Neural progenitor cell (in vitro differentiated cells): ENCODE measurements at places on chromosomes 2 and 18.

DNA sequence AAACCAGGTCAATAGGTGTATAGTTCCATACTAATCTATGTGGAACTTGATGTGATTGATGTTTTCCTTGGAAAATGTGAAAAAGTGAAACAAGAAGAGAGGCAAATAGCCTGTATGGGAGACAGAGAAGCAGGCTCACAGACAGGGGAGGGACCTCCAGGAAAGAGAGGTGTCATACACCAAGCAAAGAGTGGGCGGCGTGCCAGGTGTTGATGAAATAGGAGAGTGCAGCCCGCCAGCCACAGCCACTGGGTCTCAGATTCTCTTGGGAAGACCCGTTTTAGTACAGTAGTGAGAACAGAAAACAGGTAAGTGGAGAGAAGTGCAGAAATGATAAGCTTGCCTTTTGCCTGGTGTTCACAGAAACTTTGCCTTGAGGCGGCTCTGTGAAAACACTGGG, 301.9 kb downstream of the ZNF407 start:
- no peak for DNase-seq

DNA sequence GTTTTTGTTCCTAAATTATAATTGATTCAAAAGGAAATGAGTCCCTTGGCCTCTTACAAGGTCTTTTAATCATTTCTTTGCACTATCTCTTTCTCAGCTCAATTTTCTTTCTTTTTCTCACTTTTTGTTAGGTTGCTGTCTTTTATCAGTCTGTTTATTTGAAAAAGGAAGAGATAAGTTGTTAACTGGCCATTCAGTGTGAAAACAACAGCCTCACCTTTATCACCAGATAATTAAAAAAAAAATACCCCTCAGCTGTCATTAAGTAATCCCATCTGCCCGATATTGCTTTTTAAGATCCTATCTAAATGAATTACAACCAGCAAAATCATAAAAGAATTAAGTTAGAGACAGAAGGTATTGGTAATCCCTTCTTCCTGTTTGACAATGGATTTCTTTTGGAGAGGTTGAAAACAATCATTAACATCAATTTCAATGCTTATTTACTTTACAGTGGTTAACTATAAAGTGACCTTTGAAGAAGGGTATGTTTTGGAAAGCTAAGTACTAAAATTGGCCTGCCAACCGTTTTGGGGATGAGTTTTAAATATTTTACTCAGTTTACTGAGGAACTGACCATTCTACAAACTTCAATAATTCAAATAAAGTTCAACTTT, 104.9 kb downstream of the TGIF1 start:
- no peak for DNase-seq

GRCh38 chr2:113105047-113105785, 22.2 kb upstream of the IL1RN start:
- DNase-seq = no peak

GRCh38 chr18:67583621-67584020, 67.1 kb upstream of the DSEL start:
- DNase-seq = no peak

DNA sequence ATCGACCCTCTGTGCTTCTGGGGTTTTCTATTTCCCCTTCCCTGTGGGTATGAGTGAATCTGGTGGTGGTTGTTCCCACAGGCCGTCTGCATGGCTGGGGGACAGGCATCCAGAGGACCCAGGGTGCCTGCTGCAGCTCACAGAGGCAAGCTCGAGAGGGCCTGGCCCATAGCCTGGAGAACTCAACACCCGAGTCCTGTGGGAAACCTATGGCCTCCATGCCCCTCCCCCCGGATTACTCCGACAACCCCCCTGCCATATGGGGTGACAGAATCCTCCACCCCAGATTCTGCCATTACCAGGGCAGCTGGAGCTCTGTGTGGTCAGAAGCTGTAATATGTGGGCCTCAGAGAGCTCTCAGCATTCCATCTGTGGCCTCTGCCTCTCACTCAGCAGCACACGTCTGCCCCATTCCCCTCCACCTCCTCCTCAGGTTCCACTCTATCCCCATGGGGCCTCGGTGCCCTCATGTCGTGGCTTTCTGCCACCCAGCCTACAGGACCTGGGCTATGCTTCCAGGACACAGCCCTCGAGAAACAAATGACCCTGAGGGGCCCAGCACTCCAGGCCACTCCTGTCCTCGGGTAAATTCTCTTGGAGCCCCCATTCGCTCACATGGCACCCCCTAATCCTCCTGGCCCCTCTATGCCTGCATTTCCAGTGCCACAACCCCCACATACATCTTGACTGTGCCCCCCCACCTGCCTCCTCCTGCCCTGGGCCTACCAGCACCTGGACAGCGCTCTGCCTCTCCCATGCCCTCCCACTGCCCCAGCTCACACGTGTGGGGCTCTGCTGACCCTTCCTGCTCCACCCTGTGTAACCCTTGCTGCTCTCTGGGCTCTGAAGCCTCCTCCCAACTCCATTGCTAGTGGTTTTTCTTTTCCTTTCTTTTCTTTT, 3.6 kb downstream of the MZT2A start:
- no peak for DNase-seq

- DNase-seq = no peak
Measured at GRCh38 chr2:218295029-218295428, 2.7 kb upstream of the TMBIM1 start.

- no peak for DNase-seq
Measured at GRCh38 chr18:15198116-15198389, 450.1 kb downstream of the ANKRD30B start.

- no peak for DNase-seq
Measured at GRCh38 chr2:230805353-230806017, 59.3 kb upstream of the ITM2C start.

DNA sequence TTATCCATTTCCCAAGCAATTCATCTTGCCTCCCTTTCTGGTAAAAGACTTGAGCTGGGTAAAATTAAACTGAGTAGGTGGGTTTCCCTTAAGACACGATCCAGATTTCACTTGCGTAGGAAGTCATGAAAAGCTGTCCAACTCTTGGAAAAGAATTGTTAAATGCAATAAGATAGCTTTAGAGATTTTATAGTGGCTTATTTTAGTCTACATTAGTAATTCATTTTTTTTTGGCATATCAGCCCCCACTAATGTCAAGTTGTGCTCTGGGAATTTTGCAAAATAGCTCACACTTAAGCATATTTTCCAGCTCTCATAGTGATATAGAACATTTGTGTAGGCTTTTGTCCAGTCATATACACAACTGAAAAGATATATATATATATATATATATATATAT, 344.7 kb upstream of the FIGN start:
- no peak for DNase-seq

GRCh38 chr2:96918754-96919550, 49.1 kb upstream of the SEMA4C start:
- no peak for DNase-seq

GRCh38 chr2:152618193-152618564, 99.1 kb downstream of the PRPF40A start:
- DNase-seq = no peak

DNA sequence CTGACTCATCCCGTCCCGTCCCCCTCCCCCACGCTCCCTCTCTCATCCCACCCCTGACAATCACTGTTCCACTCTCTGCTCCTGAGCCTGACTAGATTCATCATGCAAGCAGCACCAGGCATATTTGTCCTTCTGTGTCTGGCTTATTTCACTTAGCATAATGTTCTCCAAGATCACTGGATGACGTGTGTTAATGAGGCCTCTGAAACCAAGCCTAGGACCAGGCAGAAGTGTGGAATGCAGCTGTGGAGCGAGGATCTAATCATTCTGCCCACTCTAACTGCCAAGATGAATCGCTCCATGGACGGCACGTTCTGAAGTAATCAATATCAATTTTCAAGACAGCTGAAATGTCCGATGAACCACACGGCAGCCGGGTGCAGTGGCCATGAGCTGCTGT, 122.4 kb upstream of the ZNF236 start:
- DNase-seq = no peak

GRCh38 chr2:222447131-222447530, 22.8 kb downstream of the SGPP2 start:
- DNase-seq = no peak

DNA sequence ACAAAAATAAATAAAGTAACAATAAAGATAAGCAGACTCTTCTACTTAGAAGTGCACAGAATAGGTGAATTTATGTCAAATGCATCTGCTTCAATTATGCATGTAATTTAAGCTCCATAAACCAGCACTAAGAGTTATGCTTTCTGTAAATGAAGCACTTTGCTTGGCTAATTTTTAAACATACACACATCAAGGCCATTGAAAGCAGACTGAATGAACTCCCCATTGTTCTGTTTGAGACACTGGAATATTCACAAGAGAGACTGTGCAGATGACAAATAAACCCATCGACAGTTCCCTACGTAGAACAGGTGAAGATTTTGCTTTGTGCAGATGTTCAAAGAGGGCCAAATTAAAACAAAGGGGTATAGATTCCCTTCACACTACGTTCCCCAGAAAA, 133.4 kb downstream of the PID1 start:
- no peak for DNase-seq

- no peak for DNase-seq
Measured at GRCh38 chr18:36461551-36461987, 164.1 kb downstream of the FHOD3 start.

GRCh38 chr2:219897456-219897855, 270.0 kb downstream of the SLC4A3 start:
- DNase-seq = no peak

- no peak for DNase-seq
Measured at GRCh38 chr2:166942377-166942776, 54.1 kb downstream of the XIRP2 start.

DNA sequence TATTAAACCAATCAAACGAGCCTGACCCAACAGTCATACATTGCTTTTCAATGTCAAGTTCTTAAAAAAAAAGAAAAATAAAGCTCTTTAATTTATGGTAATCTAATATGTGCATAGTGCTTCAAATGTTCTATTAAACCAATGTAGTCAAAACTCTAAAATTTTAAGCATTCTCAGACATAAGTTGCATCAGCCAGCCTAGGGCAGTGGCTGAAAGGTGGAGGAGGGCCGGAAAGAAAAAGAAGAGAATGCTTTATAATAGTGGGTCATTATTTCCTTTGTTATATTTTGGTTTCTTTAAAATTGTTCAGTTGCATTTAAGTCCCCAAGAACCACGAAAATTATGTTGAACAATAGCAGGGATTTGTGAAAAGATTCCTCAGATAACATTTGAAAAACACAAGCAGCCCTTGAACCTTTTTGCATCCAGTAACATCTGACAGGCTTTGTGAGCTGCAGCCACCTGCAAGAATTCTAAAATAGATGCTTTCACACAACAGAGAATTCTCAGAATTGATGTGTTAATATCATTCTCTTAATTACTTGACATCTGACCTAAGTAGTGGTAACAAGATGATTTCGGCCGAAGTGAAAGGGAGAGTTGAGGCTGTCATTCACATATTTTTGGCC, 252.1 kb downstream of the CDCA7 start:
- DNase-seq = no peak

DNA sequence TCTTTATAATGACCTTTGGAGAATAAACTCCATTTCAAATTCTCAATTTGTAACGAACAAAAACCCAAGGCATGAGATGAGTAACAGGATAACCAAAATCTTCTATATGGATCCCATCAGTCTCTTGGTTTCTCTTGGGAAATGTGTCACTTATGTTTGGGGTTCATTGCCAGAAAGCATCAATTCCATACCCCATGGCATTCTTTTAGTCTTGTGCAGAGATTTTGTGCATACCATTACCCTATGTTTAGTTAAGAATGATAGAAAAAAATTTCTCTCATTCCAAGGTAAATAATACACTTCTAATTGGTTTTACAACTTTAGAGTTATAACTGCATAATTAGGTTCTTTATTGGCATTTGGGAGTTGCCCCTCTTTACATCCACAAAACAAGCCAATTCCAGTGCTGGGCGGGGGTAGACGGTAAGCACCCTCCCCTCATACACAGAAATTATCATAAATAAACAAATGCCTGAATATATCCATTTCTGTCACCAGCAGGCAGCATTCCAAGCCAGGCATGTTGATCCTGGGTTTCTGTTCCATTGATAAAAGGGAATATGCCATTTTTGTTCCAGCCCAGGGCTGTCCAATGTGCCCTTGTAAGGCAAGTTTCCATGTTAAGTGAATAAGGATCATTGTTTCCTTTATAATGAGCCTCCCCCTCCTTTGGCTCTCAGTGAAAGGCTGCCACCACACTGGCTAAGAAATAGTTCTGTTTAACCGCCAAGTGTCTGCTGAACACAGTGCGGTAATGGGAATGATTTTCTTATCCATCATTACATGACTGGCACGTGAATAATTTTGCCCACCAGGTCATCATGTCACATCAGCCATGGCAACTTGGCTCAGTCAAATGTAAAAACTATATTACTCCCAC, 680.1 kb upstream of the ZEB2 start:
- no peak for DNase-seq

GRCh38 chr2:46296216-46296839, 879 bp upstream of the EPAS1 start:
- peak; percentile 45 for DNase-seq

DNA sequence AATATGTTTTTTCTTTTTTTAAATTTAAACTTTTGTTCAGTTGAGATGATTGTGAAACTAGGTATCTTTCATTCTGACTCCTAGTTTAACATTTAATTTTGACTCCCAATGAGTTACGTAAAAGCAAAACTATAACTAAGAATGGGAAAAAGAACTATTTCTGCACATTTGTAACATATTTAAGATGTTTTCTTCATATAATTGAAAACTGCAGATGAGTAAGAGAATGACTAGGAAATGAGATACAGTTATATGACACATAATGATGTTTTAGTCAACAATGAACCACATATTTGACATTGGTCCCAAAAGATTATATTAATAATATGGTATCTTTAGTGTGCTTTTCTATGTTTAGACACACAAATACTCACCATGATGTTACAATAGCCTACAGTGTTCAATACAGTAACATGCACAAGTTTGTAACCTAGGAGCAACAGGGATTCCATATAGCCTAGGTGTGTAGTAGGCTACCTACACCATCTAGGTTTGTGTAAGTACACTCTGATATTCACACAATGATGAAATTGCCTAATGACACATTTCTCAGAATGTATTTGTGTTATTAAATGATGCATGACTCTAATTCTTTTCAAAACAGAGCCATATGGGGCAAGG, 12.6 kb downstream of the ERMN start:
- no peak for DNase-seq

GRCh38 chr2:221822416-221822815, 250.3 kb upstream of the EPHA4 start:
- DNase-seq = no peak
